ENCODE measurements at places on chromosomes 13 and 19.

- H3K4me3 ChIP-seq = no peak overlapping the region
- no peak overlapping the region for H3K27ac ChIP-seq
- H3K27me3 ChIP-seq = no peaks in the 10 kb centered on the region
Observed at GRCh38 chr13:42997381-42997780, 5.3 kb upstream of the EPSTI1 start.

DNA sequence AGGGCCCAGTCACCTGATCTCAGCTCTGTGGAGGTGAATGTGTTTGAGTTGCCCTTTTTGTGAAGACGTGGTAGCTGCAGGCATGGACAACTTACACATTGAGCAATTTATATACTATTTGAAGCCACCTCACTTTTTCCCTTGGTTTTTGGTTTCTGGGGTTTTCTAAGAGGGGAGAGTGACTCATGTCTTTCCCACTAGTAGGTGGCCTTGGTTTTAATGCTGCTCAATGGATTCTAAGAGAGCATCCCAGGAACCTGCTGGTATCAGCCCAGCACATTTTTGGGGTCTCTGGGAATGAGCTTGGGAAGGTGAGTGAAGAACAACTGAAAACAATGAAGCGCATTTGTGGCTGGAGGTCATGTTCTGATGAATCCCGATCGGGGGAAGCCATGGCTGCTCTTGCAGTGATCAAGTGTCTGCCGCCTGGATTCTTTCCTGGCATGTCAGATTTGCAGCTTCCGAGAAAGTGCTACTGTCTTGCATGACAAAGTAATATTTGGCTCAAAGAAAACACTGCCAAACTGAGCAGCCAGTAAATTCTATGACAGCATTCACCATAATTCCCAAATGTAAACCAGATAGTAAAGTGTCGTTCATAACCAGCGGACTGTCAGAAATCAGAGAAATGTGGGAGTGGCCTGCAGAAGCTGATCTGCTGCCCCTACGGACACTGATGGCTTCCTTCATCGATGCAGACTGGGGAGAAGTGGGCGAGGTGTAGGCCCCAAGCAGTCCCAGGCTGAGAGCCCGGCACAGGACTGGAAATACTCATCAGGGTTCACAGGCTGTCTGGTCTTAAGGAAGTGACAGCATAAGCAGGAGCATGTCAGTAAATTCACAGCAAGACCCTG is 98.7 kb downstream of the COL4A2 start:
- no peak overlapping the region for H3K4me3 ChIP-seq
- no peak overlapping the region for H3K27ac ChIP-seq
- DNase-seq = no peak
- no peaks in the 10 kb centered on the region for H3K36me3 ChIP-seq

DNA sequence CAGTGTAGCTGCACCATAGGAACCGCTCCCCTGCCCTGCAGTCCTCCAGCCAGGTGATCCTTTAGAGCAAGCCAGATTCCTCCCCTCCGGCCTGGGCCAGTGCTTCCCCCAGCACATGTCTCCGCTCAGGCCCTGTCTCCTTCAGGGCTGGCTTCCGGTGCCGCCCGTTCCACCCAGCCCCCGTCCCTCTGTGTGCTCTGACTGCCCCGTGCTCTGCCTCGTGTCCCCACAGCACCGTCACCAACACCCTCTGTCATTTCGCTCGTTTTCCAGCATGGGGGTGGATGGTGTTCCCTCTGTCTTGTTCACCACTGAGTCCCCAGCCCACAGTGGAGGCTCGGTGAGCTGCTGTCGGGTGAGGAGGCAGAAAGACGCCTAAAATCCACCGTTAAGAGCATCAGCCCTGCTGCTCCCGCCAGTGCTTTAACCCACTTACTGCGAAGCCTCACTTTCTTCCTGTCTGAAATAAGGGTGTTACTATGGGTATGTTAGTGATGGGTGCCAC is 54.5 kb downstream of the TSSK6 start:
- peak overlapping the region; percentile 82 for H3K27ac ChIP-seq
- H3K27me3 ChIP-seq = no peaks in the 10 kb centered on the region
- peaks cover 14% of the 10 kb centered on the region for H3K36me3 ChIP-seq
- peaks cover 69% of the 10 kb centered on the region for H3K4me1 ChIP-seq
- no peak overlapping the region for H3K4me3 ChIP-seq

- no peaks in the 10 kb centered on the region for H3K36me3 ChIP-seq
- H3K4me3 ChIP-seq = no peak overlapping the region
- peaks cover 5% of the 10 kb centered on the region for H3K27me3 ChIP-seq
- no peaks in the 10 kb centered on the region for H3K4me1 ChIP-seq
Observed at GRCh38 chr13:94917824-94918223, 205.5 kb upstream of the SOX21 start.

DNA sequence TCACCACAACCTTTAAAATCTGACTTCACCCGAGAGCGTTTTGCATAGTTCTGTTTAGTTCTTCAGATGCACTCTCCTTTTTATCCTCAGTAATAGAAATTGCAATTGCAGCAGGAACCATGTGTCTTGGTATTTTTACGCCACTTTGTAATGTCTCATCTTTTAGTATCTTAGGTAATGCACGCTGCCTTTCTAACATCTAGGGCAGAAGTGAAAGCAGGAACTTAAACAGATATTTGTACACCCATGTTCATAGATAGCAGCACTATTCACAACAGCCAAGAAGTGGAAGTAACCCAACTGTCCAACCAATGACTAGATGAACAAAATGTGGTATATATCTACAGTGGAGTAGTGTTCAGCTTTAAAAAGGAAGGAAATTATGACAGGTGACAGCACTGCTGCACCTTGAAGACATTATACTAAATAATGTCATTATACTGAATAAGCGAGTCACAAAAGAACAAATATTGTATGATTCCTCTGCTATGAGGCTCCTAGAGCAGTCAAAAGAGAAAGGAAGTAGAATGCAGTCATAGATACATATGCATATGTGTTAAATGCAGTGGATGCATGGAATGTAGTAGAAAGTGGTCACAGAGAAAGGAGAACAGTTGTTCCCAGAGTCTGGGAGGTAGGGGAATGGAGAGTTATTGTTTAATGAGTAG is 105.9 kb upstream of the GJB6 start:
- H3K27me3 ChIP-seq = peaks cover 5% of the 10 kb centered on the region
- no peaks in the 10 kb centered on the region for H3K36me3 ChIP-seq
- H3K4me3 ChIP-seq = no peak overlapping the region
- no peaks in the 10 kb centered on the region for H3K4me1 ChIP-seq

GRCh38 chr13:79194272-79194671 is 211.8 kb downstream of the RBM26 start:
- no peaks in the 10 kb centered on the region for H3K4me1 ChIP-seq
- no peaks in the 10 kb centered on the region for H3K27me3 ChIP-seq
- H3K36me3 ChIP-seq = no peaks in the 10 kb centered on the region
- H3K27ac ChIP-seq = no peak overlapping the region
- no peak overlapping the region for H3K4me3 ChIP-seq

DNA sequence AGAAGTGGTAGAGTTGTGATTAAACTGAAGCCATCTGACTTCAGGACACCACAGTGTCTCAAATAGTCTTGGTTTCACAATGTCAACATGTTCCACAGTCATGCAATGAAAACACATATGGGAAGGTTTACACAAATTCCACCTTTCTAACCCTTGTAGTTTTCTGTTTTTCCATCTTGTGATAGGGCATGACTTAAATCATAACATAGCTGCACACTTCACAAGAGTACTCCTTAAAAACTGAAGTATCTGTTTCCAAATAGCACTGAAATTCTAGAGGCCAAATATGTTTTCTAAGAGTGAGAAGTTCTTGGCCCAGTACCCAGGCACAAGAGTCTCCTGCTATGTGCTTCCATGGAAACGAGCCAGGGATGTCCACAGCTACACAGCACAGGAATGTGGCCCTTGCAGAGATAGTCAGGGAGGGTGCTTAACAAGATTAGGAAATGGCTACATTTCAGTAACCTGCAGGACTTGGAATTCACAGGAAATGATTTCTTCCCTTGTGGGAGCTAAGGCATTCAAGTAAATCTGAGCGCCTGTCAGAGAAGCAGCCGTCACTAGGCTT is 269.1 kb downstream of the NDFIP2 start:
- no peaks in the 10 kb centered on the region for H3K27me3 ChIP-seq
- H3K27ac ChIP-seq = peak overlapping the region; percentile 78
- DNase-seq = peak; percentile 97
- H3K4me1 ChIP-seq = peaks cover 56% of the 10 kb centered on the region
- no peaks in the 10 kb centered on the region for H3K36me3 ChIP-seq

GRCh38 chr19:977058-977464 is 7.1 kb upstream of the WDR18 start:
- H3K36me3 ChIP-seq = no peaks in the 10 kb centered on the region
- no peak overlapping the region for H3K27ac ChIP-seq
- H3K27me3 ChIP-seq = no peaks in the 10 kb centered on the region
- DNase-seq = no peak

- no peaks in the 10 kb centered on the region for H3K27me3 ChIP-seq
- H3K27ac ChIP-seq = no peak overlapping the region
- H3K4me3 ChIP-seq = no peak overlapping the region
- no peak for DNase-seq
- H3K36me3 ChIP-seq = no peaks in the 10 kb centered on the region
Observed at GRCh38 chr13:39209731-39210531, 171.7 kb downstream of the NHLRC3 start.

- H3K4me3 ChIP-seq = no peak overlapping the region
- H3K4me1 ChIP-seq = no peaks in the 10 kb centered on the region
- H3K27ac ChIP-seq = no peak overlapping the region
- no peak for DNase-seq
Observed at GRCh38 chr19:8028951-8029491, 23.5 kb upstream of the CCL25 start.

GRCh38 chr13:99432609-99433542 is 68.4 kb upstream of the TM9SF2 start:
- no peak overlapping the region for H3K4me3 ChIP-seq
- H3K4me1 ChIP-seq = no peaks in the 10 kb centered on the region
- peak; percentile 60 for DNase-seq
- H3K36me3 ChIP-seq = no peaks in the 10 kb centered on the region

DNA sequence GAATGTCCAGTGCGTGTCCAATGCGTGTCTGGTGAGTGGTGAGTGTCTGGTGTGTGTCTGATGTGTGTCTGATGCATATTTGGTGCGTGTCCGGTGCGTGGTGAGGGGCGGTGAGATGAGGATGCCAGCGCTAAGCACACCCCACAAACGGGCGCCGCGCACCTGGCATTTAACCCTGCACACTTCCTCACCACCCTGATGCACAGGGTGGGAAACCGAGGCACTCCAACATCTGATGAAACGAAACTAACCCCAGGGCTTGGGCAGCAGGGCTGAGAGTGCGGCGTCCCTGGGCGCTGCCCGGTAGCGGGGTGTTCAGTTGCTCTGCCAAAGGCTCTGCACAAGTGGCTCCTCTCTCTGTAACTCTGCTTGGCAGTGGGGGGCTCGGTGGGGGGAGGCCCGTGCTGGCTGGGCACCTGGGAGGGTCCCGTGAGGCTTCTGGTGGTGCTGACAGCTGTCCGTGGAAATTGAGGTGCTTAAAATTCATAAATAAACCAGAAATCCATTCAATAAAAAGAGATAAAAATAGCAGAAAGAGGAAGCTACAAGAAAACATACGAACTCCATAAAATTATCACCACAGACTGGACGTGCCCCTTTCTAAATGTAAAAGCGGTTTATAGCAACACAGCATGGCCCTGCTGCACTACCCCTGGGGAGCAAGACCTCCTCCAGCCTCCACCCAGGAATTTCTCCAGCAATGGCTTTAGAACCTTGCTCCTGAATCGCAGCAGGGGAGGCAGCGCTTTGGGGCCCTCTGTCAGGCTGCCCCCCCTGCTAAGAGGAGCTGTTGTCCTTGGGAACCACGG is 76.0 kb downstream of the RASA3 start:
- H3K27me3 ChIP-seq = no peaks in the 10 kb centered on the region
- DNase-seq = no peak
- H3K27ac ChIP-seq = no peak overlapping the region
- no peaks in the 10 kb centered on the region for H3K4me1 ChIP-seq
- H3K4me3 ChIP-seq = no peak overlapping the region
- H3K36me3 ChIP-seq = peaks cover 3% of the 10 kb centered on the region

DNA sequence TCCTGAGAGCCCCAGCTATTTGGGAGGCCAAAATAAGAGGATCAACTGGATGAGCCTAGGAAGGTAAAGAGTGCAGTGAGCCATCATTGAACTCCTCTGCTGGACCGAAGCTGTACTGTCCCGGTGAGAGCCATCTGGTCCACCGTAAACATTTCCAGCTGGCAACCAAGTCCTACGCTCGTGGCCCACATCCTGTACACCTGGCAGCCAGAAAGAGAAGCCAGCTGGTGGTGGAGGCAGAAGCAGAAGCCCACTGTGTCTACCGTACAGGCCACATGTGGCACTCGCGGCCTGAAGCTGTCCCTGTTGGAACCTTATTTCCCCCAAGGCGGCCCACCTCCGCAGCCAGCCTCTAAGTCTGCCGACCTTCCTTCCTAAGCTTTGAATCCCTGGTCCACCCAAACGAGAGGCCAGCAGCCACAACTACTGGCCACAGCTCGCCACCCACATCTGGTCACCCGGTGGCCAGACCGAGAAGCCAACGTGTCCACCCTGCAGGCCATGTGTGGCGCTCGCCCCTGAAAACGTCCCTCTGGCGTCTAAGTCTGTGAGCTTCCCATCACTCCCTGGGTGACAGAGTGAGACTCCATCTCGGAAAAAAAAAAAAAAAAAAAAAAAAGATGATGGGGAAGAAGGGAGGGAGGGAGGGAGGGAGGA is 14.2 kb upstream of the ZNF91 start:
- no peaks in the 10 kb centered on the region for H3K4me1 ChIP-seq
- no peaks in the 10 kb centered on the region for H3K27me3 ChIP-seq
- no peak for DNase-seq
- H3K4me3 ChIP-seq = no peak overlapping the region
- H3K27ac ChIP-seq = no peak overlapping the region

DNA sequence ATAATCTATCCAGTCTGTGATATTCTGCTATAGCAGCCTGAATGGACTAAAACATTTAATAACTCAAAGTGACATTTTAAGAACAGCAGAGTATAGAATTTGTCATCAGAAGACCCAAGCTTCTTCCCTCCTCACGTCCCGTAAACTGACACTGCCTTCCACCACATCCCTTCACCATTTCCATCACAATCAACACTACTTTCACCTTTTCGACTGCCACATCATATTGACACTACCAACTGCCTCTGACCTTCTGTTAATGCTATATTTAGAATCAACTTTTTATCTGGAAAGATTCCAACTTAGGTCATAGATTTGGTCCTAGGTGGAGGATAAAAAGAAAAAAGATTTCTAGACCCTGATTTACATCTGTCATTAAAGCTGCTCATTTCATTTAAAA is 39.6 kb downstream of the STOML3 start:
- no peak for DNase-seq
- H3K4me3 ChIP-seq = no peak overlapping the region
- H3K4me1 ChIP-seq = no peaks in the 10 kb centered on the region
- H3K27ac ChIP-seq = no peak overlapping the region
